Bronchial epithelial cell (primary cell): ENCODE measurements at places on chromosomes 1 and 21. TPM values are rescaled to one million over a fixed set of nuclear protein-coding genes. Genes with fewer than 3 reads are reported as not detected.

Gene FCRL5
- total RNA-seq: not detected in 2 replicates

Gene UCHL5
- total RNA-seq: 26.3 and 47.0 TPM in 2 replicates

Gene AMY1A
- total RNA-seq: under 0.01 TPM in 1 of 2 replicates, not detected in the other

Gene SNRNP40
- total RNA-seq: 142 and 164 TPM in 2 replicates

Gene TCHHL1
- not detected in 2 replicates for total RNA-seq

Gene DCDC2B
- total RNA-seq: not detected in 2 replicates

Gene DYNLT5
- not detected in 2 replicates for total RNA-seq

Gene HRNR
- under 0.01 and 0.26 TPM in 2 replicates for total RNA-seq

Gene TRPM2
- total RNA-seq: under 0.01 TPM in 1 of 2 replicates, not detected in the other

Gene FYB2
- 0.13 TPM in 1 of 2 replicates, not detected in the other for total RNA-seq

Gene HSD3B2
- not detected in 2 replicates for total RNA-seq

Gene PROK1
- total RNA-seq: not detected in 2 replicates

Gene LHX4
- under 0.01 TPM in 2 replicates for total RNA-seq

Gene GPR161
- 7.4 and 8.2 TPM in 2 replicates for total RNA-seq

Gene COL24A1
- total RNA-seq: under 0.01 TPM in 2 replicates

Gene RXFP4
- total RNA-seq: not detected in 2 replicates

Gene EPHA10
- total RNA-seq: 0.13 and 0.26 TPM in 2 replicates

Gene GLMP
- total RNA-seq: 26.9 and 34.2 TPM in 2 replicates

Gene LMOD1
- 0.26 TPM in 1 of 2 replicates, not detected in the other for total RNA-seq

Gene IGSF9
- total RNA-seq: 6.3 and 16.8 TPM in 2 replicates

Gene COL8A2
- 1.6 and 3.3 TPM in 2 replicates for total RNA-seq

Gene SLC39A1
- total RNA-seq: 71.2 and 108 TPM in 2 replicates

Gene CA6
- total RNA-seq: not detected in 2 replicates

Gene S100A1
- total RNA-seq: not detected in 2 replicates

Gene SELL
- total RNA-seq: not detected in 2 replicates

Gene RASAL2
- total RNA-seq: 9.7 and 12.4 TPM in 2 replicates

Gene PEA15
- total RNA-seq: 38.3 and 44.5 TPM in 2 replicates

Gene C1orf87
- not detected in 2 replicates for total RNA-seq

Gene HNRNPR
- total RNA-seq: 70.8 and 84.0 TPM in 2 replicates

Gene BCAR3
- total RNA-seq: 26.2 and 69.5 TPM in 2 replicates

Gene LCE1F
- not detected in 2 replicates for total RNA-seq

Gene PAPPA2
- 5.1 and 8.7 TPM in 2 replicates for total RNA-seq

Gene ADGRB2
- 0.53 and 0.64 TPM in 2 replicates for total RNA-seq
